Upper lobe of right lung (tissue), 1 donor: ENCODE measurements at places on chromosomes 12 and 14.
A peak's percentile ranks its signal among the peaks of the same experiment; 100 is the strongest.

DNA sequence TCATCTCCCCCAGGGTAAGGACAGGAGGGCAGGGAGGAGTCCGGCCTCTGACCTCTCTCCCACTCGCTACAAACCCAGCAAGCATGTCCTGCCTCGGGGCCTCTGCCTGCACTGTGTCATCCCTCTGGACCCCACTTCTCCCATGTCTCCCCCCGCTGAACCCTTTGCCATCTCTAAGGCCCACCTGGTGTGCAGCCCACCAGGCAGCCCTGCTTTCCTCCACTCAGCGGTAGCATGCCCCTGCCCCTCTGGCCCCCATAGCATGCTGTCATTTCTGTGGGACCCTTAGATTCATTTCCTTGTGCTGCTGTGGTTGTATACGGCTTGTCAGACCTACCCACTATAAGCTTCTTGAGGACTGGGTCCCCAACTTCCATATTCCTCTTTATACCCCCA, 17.7 kb downstream of the PAPLN start:
- no peak for DNase-seq

GRCh38 chr14:51703787-51704186, 52.1 kb downstream of the FRMD6 start:
- no peak for DNase-seq

DNA sequence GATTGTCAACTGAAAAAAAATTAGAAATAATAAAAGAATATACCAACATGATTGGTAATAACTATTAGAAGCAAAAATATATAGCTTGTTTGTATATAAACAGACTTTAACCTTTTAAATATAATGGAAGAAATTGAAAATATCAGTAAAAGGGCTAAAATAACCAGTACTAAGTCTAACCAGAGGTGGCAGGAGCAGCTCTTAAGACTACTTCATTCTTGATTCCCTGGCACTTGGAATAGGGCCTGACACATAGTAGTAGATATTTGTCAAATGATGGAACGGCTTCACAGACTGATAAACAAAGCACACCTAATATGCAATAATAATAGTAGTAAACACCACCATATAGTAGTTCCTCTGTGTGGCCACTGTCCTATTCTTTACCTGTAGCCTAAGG, 9.4 kb downstream of the TMEM63C start:
- DNase-seq = no peak

- DNase-seq = no peak
These were observed 100.5 kb downstream of the SLC38A4 start for GRCh38 chr12:46725332-46725731.

GRCh38 chr14:74973003-74973653, 17.7 kb upstream of the PGF start:
- DNase-seq = peak; percentile 71

- DNase-seq = no peak
These were observed 1.5 kb upstream of the YARS2 start for GRCh38 chr12:32757157-32757556.

DNA sequence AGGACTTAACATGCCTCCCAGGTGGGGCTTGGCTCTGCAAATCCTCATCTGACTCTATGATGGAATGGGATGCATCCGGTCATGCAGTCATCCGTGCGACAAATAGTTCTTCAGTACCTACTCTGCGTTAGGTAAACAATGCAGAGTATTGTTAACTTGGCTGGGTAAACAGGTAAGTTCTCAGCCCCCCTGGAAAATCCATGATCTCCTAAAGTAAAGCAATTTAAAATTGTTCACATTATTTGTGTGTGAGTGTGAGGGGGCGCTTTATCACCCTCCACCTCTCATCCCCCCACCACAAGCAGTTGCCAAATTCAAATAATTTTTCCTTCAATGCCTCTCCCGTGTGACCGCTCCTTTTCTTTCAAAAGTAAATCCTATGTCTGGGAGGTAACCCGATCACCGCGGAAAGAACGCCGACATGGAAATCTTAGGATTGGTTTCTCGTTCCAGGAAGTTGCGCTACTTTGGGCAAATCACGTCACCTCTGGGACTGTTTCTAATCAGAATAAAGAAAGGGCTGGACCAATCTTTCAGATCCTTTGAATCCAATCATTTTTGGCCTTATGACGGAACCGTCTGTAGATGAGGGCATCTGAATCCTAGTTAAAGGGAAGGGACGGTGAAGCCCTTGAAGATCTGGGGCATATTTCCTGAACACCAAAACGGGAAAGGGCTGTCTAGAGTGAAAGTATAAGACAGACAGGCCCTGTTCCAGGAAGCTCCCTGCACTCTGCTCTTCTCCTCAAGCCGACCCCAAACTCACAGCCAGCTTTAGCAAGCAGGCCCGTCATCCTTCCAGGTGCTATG, 44.0 kb upstream of the SINHCAF start:
- peak; percentile 1 for DNase-seq

DNA sequence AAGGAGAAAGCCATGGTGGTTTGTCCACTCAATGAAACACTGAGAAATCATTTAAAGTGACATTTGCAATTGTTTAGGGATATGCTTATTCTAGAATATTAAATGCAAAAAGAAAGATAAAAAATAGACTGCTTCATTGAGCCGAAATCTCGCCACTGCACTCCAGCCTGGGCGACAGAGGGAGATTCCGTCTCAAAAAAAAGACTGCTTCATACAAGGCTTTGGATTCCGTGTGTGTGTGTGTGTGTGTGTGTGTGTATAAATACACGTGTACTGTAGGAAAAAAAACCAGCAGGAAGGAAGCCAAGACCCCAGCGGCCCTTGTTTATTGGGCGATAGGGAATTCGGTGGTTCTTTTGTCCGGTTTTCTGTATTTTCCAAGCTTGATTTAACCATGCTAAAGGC, 3.2 kb upstream of the ZNF839 start:
- DNase-seq = no peak

- no peak for DNase-seq
These were observed 17.4 kb downstream of the BICDL1 start for GRCh38 chr12:120006258-120006975.

GRCh38 chr12:50110127-50110761, 1.8 kb upstream of the COX14 start:
- DNase-seq = peak; percentile 83

DNA sequence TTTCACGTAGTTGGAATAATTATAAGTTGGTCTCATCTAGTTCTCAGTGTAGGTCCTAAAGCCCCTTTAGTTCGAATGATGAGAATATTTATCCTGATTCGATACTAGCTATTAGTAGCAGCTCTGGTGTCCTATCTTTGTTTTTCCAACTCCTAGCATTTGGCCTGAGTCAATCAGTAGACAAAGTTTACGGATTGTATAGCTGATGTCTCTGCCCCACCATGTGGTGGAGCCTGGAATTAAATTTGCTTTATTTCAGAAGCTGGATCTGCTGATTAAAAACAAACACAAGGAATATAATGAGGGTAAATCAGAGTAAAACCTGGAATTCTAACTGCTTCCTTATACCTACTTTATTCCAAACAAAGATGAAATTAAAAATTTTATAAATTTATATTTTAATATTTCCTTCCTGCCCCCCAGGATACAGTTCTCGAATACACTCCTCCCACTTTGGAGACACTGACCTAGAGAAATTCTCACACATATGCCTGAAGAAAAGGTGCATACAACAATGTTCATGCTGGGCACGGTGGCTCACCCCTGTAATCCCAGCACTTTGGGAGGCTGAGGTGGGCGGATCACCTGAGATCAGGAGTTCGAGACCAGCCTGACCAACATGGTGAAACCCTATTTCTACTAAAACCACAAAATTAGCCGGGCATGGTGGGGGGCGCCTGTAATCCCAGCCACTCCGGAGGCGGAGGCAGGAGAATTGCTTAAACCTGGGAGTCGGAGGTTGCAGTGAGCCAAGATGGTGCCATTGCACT, 7.6 kb upstream of the BRMS1L start:
- DNase-seq = no peak

DNA sequence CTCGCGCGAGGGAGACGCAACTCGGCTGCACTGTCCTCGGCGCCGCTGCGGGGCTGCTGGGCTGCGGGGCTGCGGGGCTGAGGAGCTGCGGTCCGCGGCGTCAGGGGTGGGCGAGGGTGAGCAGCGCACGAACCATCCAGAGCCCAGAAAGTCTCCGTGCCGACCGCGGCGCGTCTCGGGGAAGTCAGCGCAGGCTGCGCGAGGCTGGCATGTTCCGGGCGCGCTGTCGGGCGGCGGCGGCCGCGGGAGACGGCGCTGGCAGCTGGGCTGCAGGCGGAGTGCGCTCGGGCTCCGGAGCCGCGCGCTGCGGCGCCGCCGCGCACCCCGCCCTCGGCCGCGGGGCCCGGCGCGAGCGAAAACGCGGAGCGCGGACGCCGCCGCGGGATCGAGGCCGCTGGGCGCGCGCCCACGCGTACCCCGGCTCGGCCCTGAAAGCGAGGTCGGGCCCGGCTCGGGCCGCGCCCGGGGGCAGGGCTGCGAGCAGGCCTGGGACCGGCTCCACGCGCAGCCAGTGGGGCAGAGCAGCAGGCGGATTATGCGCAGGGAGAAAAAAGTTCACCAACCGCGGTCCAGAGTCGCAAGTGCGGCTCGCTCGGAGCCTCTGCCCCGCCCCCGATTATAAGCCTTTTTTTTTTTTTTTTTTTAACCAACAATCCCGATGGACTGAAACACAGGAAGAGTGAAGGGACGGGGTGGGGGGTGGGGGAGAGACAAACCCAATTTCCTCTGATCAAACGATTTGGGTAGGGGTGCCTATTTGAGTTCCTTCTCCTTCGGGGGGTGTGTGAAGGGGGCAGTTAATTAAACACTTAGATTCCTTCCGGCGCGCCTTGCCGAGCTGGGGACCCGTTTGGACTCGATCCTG, at the start of gene PRICKLE1:
TSS of gene PRICKLE1 (minus strand) at position 282 of the 865 bp plus-strand sequence. CDS start 117,230 bp downstream, outside the sequence.
- DNase-seq = peak; percentile 75

- DNase-seq = no peak
These were observed 85.9 kb downstream of the TTC7B start for GRCh38 chr14:90730206-90730766.

DNA sequence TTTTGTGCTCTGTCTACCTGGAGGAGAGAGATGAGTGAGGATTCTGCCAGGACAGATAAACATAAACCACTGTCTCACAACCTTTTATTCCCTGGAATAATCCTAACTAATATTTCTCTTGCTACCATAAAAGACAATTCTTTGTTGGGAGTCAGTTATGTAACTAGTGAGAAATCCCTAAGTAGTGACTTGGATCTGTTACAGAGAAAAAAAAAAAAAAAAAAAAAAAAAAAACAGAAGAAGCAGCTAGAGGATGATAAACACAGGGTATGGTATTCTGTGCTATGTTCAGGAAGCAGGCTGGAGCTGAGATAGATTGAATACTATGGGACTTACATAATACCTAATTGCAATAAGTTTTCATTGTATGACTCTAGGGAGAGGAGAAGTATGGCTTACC, 178.7 kb downstream of the CNTN1 start:
- DNase-seq = no peak

- no peak for DNase-seq
These were observed 395.7 kb upstream of the NOVA1 start for GRCh38 chr14:26993556-26993955.

GRCh38 chr12:120497524-120498150, 1.7 kb downstream of the DYNLL1 start:
- DNase-seq = no peak
